ENCODE measurements at places on chromosomes 4 and X.

DNA sequence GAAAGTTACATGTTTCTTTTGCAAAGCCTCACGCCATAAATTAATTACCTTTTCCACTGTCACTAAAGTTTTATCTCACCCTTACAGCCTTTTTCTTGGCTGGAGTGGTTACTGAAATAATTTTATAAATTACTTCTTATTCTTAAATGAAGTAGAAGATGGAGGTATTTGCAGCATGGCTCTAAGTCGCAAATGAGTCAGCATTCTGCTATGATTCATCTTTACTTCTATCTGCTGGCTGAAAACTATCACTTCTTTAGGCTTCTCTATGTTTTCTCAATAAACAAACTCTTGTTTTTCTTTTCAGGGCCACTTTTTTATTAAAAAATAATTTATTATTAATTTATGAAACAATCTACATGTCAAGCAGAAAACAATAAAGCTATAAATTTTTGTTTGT is 210.2 kb upstream of the GYPA start:
- no peak for DNase-seq

DNA sequence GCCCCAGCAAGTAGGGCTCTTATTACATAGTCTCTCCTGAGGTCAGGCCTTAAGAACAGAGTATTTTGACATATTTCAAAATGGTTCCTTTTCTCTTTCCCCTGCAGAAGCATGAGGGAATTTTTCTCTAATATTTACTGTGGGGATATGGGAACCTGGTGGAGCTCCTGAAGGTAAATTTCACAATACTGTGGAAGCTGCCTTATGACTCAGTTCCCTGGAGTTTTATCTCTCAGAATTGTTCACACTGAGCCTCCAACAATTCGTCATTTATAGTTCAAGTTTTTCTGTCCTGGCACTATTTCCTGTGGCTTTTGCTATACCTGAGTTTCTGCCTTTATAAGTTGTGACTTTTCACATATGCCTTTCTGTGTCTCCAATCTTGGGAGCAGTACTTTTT is 607.2 kb upstream of the NDST4 start:
- no peak for DNase-seq

DNA sequence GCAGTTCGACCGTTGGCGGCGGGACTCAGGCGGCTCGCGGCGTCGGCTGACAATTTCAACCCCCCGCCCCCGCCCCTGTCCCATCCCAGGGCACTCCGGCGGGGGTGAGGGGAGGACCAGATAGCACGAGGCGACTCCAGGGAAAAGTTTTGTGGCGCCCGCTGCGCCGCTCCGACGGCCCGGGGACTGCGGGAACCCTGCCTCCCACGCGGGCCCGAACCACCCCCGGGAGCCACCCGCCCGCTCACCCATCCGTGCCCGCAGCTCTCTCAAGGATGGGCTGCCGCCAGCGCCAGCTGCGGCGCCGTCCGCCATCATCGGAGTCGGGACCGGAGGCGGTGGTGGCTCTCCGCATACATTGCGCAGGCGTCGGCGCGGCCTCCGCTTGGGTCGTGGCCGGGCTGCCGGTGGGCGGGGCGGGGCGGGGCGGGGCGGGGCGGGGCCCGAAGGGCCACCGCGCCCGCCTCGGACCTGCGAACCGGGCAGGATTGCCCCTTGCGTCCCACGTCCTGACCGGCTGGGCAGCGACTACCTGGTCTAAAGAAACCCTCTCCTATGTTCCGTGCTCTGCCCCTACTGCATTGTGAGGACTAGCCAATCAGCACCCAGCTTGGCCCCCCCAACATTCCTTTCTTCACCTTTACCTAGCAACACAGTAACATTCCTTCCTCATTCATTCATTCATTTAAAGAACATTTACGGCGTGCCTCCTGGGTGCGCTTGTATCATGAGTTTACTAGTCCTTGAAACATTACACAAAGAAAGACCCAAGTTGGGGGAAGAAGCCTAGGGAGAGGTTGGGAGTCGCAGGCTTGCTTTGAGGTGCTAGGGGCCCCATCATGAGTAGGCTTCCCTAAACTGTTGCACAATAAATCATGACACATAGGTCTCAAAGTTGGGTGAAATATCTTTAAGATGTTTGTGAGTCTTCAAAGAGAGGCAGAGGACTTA is at the start of gene MAP7D3:
Gene MAP7D3 (minus strand): TSS at position 360 of the 951 bp plus-strand sequence. CDS start 42 bp downstream, at position 318.
- DNase-seq: peak; percentile 30

DNA sequence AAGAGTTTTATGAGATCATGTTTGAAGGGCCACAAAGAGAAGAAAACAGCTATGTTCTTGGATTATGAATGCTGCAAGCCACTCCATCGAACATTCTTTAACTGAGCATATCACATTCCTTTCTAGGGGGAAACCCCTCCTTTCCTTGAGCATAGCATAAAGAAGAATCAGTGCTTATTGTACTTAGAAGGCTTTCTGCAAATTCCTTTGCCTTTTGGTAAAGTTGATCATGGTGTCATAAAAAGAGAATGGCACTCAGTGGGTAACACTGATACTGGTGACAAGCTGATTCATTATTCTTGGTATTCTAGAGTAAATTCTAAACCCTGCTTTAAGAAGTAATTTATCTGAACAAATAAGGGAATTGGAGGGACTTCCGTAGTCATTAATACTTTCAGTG is 88.5 kb upstream of the GPR34 start:
- DNase-seq: no peak

DNA sequence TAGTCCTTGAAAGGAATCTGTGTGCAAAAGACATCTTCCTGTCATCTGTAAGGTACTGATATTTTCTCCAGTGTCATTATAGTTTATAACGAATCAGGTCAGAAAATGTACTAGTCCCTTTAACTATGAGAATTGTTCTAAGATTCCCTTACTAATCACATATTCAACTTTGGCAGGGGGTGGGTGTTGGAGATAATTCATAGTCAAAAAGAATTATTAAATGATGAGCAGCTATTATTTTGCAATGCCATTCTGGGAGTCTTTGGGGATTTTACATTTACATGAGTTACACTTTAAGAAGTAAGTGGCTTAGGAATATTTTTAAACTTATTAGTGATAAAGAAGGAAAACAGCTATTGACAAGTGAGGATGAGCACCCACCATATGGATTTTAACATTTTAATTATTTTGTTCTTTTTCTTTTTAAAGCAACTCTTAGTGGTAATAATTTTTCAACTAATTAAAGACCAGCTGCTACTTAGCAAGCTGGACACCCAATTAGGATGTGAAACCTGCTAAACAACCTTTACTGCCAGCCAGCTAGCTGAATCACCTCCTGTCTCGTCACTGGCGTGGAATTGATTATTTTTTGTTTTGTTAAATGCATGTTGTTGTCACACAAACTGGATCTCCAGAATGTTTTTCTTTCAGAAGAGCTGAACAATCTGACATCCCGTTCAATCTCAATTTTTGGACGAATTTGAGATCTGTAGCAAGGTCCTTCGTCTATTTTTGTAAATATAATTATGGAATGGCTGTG is 219.2 kb downstream of the ARAP2 start:
- no peak for DNase-seq

DNA sequence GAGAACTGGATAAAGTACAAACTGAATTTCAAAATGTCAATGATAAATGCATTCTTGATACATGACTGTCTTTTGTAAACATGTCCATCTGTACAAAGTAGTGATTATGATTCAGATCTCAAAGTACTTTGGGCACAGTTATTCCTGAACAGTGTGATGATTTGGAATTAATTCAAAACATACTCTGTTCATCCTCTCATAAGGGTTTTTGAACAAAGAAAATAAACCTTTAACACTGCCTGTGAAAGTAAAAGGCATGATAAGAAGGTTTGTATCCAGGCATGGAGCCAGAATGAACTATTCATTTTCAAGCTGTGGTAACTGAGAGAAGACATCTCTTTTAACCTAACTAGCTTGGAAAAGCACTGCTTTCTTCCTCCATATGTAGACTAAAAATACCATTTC is 883 bp upstream of the KLHL4 start:
- DNase-seq: no peak

DNA sequence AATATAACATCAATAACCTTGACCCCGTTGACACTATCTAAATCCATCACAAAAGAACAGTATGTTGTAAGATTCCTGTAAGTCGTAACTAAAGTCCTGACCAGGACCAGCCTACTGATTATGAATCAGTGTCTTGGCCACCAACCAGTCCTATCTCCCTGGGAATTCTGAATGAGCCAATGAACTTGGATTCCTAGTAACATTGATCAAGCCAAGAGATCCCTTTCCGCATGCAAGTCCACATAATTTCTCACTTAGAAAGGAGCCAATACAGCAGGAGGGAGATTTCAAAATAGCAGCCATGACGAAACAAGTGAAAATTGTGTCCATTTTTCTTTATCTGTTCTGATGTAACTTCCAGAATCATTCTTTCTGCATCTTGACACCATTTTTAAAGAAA is 9.5 kb downstream of the XPNPEP2 start:
- no peak for DNase-seq

GRCh38 chr4:71009890-71010588 is 16.6 kb downstream of the DCK start:
- DNase-seq: no peak

GRCh38 chrX:115350711-115351381 is 61.3 kb downstream of the LUZP4 start:
- DNase-seq: no peak

DNA sequence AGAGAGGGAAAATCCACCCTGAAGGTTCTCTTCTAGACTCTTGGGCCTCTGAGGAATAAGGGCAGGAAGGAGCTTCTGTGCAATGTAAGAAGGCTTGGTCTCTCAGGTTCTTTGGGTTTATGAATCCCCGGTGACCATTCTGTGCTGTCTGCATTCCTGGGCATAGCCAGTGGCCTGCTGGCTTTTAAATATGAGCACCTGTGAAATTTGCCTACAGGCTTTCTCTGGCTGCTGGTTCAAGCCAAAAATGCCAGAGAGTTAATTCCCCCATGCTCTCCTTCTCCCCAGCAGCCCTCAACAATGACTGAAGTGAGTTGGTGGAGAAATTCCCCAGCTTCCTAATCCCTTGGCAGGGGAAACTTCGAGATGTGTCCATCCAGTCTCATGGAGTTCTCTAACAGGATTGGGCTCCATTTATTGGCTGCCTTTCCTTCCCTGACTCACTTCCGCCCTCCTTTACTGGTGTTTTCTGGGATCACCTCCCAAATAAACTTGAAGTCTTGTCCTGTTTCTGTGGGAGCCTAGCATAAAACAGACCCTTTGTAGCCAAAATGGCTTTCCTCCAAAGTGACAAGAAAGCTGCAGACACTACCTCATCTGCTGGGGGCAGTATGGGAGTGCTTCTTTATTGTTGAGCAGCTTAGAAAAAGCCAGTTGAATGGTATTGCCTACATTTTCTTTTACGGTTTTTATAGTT is 179.4 kb upstream of the CASK start:
- DNase-seq: no peak

DNA sequence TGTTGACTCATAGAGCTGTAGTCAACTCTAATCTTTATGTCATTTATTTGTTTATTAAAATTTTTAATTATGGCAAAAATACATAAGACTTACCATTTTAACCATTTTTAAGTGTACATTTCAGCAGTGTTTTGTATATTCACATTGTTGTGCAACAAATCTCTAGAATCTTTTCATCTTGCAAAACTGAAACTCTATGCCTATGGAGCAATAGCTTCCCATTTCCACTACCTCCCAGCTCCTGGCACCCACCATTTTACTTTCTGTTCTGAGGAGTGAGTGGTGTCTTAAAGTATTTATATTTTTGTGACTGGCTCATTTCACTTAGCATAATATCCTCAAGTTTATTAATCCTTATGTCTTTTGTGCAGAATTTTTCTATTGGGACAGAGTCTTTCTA is 181.0 kb downstream of the GPAT3 start:
- no peak for DNase-seq

- no peak for DNase-seq
These were observed 11.6 kb downstream of the VEGFC start for GRCh38 chr4:176780995-176781738.

DNA sequence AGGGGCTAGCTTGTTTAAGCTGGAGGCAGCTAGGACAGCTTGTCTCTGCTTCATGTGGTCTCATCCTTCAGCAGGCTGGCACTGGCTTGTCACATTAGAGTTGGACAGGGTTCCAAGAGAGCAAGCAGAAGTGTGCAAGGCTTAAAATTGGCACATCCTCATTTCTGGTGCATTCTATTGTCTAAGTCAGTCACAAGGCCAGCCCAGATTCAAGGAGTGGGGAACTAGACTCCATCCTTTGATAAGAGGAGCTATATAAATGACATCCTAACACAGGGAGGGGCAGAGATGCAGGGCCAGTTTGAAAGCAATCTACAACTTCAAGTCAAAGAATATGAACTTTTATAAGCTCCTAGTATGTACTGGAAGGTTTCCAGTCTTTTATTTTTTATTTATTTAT is 313.2 kb downstream of the PTTG2 start:
- DNase-seq: no peak

GRCh38 chrX:72245461-72246089 is 6.7 kb upstream of the ERCC6L start:
- peak; percentile 60 for DNase-seq

GRCh38 chrX:98068024-98068580 is 1184.4 kb downstream of the RPA4 start:
- no peak for DNase-seq

GRCh38 chrX:96563646-96564045 is 121.0 kb upstream of the DIAPH2 start:
- DNase-seq: no peak

DNA sequence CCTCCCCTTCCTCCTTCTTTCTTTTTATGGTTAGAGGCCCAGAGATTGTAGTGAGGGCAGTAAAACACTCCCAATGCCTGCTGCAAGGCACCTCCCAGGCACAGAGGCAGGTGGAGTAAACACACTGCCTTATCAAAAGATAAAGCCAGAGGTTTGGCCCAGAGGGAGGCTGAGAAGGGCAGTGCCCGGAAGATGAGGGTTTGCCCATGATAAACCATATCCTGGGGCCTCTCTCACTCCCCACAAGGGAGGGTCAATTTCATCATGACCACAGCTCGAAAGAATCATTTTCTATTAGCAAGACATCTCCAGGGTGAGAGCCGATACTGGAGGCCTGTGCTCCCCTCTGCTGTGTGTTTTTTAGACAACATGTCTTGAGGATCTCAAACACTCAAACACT is 98.5 kb upstream of the FAM9C start:
- no peak for DNase-seq

GRCh38 chrX:12843668-12844279 is 23.1 kb upstream of the TLR7 start:
- no peak for DNase-seq

GRCh38 chrX:19867411-19867732 is 20.0 kb downstream of the SH3KBP1 start:
- no peak for DNase-seq

GRCh38 chr4:28248269-28248668 is 1387.6 kb downstream of the STIM2 start:
- no peak for DNase-seq

Data from neural crest cell (in vitro differentiated cells).